ENCODE measurements at places on chromosomes 4 and X.

DNA sequence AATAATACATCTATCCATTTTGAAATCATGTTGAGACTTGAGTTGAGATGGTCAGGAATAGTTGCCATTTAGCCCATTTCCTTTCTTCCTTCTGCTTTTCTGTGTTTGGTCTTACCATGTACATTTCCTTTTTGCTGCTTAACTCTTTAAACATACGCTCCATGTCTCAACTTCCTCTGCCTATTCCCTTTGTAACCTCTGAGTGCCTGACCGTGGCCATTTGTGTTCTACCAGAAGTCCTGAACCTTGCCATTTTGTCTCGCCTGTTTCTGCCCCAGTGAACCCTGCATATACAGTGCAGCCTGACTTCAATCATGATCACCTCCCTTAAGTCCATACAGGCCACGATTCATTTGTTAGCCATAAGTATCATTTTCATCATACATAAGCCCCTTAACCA, 169.0 kb downstream of the RAPGEF2 start:
- DNase-seq, result no peak

DNA sequence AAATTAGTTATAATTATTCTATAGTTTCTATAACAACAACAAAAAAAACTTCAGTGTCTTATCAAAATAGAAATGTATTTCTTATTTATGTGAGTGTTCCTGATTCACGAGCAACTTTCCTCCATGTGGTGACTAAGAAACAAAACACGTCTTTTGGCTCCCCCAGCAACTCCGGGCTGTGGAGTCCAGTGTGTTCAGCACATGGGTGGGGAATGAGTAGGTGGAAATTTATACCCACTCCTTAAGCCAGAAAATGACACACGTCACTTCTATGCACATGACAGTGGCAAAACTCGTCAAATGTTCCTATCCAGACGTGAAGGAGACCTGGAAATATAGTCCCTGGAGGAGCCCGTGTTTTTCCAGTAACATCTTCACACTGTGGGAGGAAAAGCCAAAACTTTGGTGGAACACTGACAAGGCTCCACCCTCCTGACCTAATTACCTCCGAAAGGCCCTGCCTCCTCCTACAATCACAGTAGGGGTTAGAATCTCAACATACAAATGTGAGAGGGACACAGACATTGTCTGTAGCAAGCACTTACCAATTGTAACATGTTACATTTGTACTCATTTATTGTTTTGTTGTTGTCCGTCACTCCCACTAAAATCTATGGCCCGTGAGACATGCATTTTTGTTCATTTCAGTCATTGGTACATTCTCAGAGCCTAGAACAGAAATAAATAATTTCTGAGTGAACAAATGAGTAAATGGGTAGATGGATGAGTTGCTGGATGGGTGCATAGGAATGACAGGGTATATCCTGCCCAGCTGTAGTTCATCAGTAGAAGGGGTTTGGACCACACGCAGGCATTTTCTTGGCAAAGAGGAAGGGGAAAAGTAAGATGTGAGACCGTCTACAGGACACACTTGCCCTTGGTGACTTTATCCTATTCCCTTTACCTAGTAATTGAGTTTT, 605.8 kb upstream of the TENM3 start:
- no peak for DNase-seq

DNA sequence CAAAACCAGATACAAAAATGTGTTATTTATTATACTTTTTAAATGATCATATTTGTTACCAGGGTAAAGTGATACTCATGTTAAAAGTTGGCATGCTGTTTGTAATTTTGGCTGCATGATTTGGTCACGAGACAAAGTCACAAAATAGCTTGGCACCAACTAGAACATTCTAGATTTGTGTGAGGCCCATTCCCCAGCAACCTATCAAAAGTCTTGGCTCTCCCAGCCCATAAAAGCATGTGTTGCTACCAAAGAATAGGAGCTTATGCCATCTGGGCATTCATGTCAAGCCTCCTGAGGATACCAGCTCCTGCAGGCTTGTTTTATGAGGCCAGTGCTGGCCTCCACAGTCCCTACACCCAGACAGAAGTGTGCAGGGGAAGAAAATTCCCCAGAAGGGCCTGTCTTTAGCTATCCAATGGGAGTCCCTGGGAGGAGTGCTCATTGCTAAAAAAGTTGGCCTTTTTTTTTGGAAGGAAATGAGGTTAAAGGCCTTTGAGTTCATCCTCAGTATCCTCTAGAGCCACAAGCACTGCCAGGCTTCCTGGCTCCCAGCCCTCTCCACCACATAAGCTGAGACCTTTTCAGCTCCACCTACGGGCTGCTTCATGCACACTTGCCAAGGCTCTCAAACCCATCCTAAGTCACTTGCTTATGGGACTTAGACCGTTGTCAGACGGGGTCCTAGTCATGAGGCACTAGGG, 211.9 kb upstream of the EOLA2 start:
- no peak for DNase-seq

DNA sequence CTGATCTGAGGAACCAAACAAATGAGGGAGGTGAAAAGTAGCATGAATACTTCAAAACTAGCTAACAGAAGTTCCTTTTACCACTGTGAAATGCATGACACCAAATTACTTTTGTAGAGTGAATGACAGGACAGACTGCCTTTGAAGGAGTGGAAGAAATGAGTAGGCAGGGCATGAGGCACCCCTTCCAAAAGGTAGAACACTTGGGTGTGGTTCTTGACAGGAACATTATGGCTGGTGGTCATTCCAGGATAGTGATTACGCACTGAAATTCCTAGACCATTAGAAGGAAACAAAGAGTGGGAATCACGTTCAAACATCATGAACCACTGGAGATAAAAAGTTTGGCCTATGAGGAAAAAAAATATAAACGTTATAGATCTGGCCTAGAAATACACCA, 4.9 kb downstream of the HUWE1 start:
- no peak for DNase-seq

DNA sequence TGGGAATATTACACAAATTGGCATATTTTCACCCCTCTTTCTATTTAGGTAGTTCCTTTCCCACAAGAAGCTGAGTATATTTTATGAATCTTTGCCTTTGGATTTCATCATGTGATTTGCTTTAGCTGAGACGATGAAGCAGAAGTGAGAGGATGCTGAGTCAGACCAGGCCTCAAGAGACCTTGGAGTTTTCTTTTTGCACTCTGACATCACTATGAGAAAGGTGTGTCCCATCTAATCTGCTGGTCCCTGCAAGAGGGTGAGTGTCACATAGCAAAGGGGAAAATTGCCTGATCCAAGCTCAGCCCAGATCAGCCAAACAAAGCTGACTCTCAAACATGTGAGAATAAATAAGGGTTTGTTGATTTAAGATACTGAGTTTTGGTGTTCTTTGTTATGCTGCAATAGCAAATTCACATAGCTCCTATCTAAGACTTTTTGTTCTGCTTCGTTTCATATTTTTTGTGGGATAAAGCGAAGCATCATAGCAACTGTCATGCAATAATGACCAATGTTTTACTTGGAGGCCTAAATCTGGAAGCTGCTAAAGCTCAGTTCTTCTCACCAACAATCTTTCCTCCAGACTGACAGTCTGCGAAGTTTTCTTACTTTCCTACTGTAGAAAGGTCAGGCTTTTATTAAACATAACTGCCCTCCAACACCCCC, 176.9 kb downstream of the PDHA2 start:
- DNase-seq, result no peak

GRCh38 chrX:133285341-133285740, 67.2 kb upstream of the TFDP3 start:
- DNase-seq, result no peak

- DNase-seq, result no peak
Observed at GRCh38 chr4:2060611-2061185, 1.6 kb downstream of the NAT8L start.

- DNase-seq, result no peak
Observed at GRCh38 chr4:98662626-98663225, 4.3 kb upstream of the TSPAN5 start.

GRCh38 chrX:109774706-109775105, 41.6 kb upstream of the ACSL4 start:
- no peak for DNase-seq

DNA sequence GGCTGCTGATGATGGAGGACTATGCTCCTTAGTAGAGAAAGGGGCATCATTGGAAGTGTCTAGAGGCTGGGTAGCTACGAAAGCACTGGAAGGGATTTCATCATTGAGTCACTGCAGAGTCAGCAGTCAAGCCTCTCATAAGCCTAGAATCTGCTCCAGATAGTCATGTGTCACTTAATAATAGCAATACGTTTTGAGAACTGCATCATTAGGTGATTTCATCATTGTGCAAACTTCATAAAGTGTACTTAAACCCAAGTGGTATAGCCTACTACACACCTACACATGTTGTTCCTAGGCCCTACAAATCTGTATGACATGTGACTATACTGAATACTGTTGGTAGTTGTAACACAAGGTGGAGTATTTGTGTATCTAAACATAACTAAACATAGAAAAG, 165.6 kb downstream of the PTTG2 start:
- DNase-seq, result no peak

DNA sequence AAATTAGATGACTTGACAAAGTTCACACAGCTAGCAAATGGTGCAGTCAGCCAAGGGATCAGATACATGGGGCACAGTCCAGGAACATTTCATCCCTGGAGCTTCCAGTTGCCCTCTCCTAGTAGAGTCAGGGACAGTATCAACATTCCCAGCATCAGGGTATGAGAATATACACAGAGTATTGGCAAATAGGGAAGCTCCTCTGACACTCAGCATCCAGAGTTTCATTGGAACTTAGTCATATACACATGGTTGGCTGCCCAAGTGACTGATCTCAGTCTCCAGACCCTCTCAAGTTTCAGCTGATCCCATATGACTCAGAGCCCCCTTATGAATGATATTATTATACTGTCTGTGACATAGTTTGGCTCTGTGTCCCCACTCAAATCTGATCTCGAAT, 13.7 kb upstream of the KCTD8 start:
- DNase-seq, result no peak

- no peak for DNase-seq
Observed at GRCh38 chr4:149706942-149707341, 108.7 kb downstream of the IQCM start.

- no peak for DNase-seq
Observed at GRCh38 chrX:150919401-150919800, 20.9 kb upstream of the CD99L2 start.

- no peak for DNase-seq
Observed at GRCh38 chr4:75995727-75996126, 5.0 kb upstream of the SDAD1 start.

DNA sequence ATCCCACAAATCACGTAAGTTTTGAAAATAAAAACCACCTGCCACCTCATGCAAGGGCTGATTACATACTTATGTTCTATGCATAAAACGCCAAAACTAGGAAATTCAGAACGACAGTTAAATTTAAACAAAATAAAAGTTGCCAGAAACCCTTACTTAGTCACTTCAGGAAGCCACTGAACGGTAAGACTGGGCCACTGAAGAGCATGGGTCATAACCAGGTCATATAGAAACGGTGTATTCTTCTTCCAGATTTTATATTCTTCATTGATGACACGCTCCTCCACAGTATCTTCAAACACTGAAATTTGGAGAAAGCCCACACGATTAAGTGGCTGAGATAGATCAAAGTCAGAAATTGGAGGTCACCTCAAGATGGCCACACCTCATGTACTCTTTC, 1.2 kb downstream of the RBBP7 start:
- DNase-seq, result no peak

- DNase-seq, result no peak
Observed at GRCh38 chrX:19613645-19614323, 98.5 kb upstream of the MAP3K15 start.

- no peak for DNase-seq
Observed at GRCh38 chr4:153322791-153323190, 21.7 kb upstream of the MND1 start.

DNA sequence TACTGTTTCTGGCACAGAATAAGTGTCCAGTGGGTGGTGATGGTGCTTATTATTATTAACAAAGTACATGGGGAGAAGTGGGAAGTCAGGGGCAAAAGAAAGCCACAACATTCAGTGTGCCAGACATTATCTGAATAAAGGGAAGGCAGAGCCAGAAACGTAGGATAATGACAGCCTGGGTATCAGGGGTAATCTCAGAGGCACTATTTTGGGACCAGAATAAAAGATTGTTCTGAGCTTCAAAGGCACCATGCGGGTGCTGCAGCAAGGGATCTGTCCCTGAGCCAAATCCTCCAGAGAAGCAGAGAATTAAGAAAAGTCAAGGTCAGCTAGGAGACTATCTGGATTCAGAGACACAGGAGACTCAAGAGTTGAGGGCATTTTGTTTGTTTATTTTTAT, 328.8 kb upstream of the GATB start:
- no peak for DNase-seq

GRCh38 chr4:11801466-11802446, 373.1 kb upstream of the HS3ST1 start:
- no peak for DNase-seq

GRCh38 chr4:151721466-151721865, 39.3 kb downstream of the GATB start:
- no peak for DNase-seq

- DNase-seq, result no peak
Observed at GRCh38 chr4:77349796-77350195, 192.8 kb downstream of the CCNG2 start.

DNA sequence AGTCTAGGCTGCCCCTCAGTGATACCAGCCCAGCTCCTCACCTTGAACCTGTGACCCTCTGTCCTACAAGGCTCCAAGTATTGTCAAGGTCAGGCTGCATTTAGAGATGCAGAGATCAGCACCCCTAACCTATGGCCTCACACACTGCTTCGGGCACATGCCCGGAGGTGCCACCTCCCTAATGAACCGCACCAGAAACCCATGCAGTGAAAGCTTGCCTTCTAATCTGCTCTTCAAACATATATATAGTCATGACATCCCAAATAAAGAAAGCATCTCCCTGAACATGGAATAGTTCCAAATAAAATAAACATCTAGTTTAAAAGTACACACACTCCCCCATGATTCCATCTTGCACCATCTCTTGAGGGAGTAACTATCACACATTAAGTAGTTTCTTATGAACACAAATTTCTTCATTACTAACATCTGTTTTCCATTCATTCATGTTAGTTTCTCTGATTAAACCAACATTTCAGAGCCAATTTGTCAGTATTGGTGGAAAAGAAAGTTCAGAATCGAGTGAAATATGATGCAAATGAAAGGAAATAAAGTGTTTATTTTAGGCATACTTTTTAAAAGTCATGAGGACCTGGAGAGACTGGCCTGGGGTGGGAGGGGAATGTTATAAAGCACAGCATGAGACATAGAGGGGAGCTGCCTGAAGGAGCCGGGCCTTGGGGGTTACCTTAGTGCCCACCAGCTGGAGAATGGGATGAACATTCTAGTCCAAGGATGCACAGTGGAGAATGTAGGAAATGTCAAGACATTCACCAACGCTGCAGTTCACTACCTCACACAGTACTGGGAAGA, 19.2 kb downstream of the CC2D2A start:
- DNase-seq, result no peak

GRCh38 chr4:3318561-3319021, 25.8 kb downstream of the RGS12 start:
- no peak for DNase-seq

- no peak for DNase-seq
Observed at GRCh38 chrX:101744085-101744484, 84.4 kb upstream of the ARMCX2 start.

DNA sequence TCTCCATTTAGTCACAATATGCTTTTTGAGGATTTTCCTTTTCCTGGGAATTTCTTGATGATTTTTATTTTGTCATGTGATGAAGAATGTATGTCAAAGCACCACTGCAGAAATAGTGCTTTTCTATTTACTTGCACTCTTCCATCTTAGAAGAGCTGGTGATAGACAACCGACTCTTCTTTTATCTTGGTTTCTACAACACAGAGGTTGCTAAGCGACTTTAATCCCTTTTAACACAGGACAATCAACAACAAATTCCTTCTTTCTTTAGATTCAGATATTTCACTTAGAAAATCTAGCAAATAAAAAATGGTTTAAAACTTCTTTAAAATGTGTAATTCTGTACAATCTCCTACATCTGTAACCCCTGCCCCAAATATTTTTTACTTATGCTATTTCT, 34.6 kb downstream of the TET2 start:
- no peak for DNase-seq
